Hindlimb muscle (tissue), 1 donor: ENCODE measurements at places on chromosomes 7 and 10. TPM values are rescaled to one million over a fixed set of nuclear protein-coding genes. Genes with fewer than 3 reads are reported as not detected.

- DNase-seq, result no peak
These were observed 86.8 kb downstream of the FANK1 start for GRCh38 chr10:125983161-125983560.

- DNase-seq, result no peak
These were observed 35.9 kb upstream of the MAGI2 start for GRCh38 chr7:79489371-79489770.

DNA sequence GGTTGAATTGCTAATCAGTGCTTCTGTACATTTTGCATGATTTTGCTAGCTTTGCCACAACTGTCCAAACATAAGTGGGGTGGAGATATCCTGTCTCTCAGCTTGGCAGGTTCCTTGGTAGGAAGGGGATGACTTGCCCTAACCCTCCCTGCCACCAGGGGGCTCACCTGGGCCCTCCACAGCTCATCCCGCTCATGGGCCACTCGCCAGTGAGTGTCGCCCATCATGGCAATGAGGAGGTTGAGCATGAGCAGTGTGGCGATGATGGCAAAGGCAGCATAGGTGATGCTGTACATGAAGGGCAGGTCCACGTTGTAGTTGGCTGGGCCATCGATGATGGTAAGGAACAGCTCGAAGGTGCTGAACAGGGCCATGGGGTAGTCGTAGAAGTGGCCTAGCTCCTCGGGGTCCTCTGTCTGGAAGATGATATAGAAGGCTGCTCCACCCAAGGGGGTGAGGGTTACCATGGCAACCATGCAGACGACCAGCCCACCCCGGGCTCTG is 12.2 kb downstream of the TRPV6 start:
- no peak for DNase-seq

- DNase-seq, result no peak
These were observed 120.9 kb downstream of the VIPR2 start for GRCh38 chr7:159023746-159024145.

GRCh38 chr7:152868122-152869040 is 108.8 kb downstream of the ACTR3B start:
- no peak for DNase-seq

DNA sequence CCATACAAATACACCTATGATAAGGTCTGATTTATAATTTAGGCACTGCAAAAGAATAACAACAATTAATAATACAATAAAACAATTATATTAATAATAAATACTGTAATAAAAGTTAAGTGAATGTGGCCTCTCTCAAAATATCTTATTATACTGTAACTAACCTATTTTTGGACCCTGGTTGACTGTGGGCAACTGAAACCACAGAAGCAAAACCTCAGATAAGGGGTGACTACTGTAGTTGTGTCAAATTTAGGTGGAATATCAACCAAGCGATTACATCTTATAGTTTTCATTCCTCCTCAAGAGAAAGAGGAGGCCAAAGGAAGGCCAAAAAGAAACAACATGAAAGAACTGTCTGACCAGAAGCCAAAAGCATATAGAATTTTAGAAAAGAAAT is 103.9 kb downstream of the SKAP2 start:
- no peak for DNase-seq

Gene SFTPA1
- not detected for polyA plus RNA-seq
